ENCODE measurements at places on chromosomes 11 and 22. TPM values are rescaled to one million over a fixed set of nuclear protein-coding genes. Genes with fewer than 3 reads are reported as not detected.

DNAJB13 gene
- not detected for total RNA-seq

VPREB1 gene
- total RNA-seq: not detected

GRCh38 chr22:25199731-25200520 lies at the start of gene CRYBB3:
Gene CRYBB3 (plus strand): TSS chr22:25199858. CDS start chr22:25201397, 1,539 bp downstream.
- H3K4me3 ChIP-seq: no peak within 1 kb of the TSS
- H3K27me3 ChIP-seq: no peaks in the 10 kb centered on the region
- H3K4me1 ChIP-seq: peaks cover 20% of the 10 kb centered on the region

DNA sequence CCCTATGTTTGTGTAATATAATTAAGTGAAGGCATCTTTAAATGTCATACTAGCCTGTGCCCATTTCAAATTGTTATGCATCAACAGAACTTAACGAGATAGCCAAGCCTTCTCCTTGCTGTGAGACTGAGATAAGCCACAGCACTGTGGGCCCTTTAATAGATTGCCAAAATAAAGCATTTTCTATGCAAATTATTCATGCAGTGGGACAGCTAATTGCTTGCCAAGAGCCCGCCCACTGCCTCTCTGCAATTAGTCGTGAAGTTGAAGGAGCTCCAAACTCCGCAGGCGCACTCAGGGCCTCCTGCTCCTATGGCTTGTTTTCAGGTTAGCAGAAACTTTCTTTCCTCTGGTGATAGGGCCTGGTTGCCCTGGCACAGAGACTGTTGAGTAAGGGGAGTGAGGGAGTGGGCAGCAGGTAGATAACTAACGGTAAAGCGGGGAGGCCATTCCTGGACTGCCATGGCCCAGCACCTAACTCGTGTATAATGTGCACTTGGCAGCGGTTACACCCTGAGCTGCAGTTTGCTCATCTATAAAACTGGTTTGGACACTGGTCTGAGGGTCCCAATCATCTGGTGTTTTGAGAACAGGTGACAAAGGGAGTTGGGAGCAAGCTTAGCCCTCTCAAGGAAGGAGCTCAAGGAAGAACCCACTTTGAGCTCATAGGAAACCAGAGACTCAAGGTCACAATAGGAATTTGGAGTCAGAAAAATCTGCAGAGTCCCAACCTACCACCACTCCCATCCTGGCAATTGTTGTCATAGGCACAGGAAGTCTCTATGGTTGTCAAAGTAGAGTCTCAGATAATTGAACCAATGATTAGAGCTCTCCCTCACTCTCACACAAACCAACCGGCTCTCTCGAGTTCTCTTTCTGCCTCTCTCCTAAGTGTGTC lies 33.9 kb upstream of the RIC3 start:
- no peak for DNase-seq
- peaks cover 12% of the 10 kb centered on the region for H3K27me3 ChIP-seq
- H3K36me3 ChIP-seq: no peaks in the 10 kb centered on the region
- H3K4me3 ChIP-seq: no peak overlapping the region
- H3K27ac ChIP-seq: no peak overlapping the region
- peaks cover 23% of the 10 kb centered on the region for H3K4me1 ChIP-seq

All from neural progenitor cell (in vitro differentiated cells).